ENCODE measurements at places on chromosomes 7 and 10.

DNA sequence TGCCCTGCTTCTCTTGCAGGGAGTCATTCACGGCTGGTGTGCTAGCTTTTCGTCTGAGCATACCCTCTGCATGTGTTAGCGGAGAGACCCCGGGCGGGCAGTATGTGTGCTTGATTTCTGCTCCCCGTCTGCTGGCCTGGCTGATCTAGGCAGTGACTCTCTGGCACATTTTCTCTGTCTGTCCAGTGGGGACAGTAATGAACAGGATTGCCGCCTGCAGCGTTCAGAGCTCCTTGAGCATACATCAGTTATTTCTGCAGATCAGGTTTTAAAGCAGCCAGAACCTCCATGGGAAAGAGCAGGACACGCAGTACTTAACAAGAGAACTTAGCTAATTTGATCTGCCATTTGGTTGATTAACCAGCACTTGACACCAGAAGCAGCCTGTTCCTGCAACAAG, 242.5 kb downstream of the CELF2 start:
- no peak for DNase-seq

GRCh38 chr7:109868215-109868860, 1222.6 kb upstream of the LRRN3 start:
- no peak for DNase-seq

- no peak for DNase-seq
Observed at GRCh38 chr10:49737474-49738201, 24.5 kb downstream of the OGDHL start.

DNA sequence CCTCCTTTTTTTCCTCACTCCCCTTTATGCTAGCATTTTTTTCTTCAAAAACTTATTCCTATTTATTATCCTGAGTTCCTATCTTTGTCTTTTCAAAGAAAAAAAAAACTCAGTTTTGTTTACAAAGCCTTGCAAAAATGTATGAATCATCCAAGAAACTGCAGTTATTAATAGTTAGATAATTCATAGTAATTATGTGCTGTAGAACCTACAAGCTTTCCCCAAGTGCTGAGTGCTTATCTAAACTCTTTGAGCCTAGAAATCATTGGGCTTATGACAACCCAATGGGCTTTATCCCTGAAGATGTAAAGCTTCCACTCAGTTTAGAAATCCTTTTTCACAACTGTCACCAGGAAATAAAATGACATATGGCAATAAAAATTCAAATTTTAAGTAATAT, 145.9 kb upstream of the WNT16 start:
- no peak for DNase-seq

- no peak for DNase-seq
Observed at GRCh38 chr7:28686418-28686800, 271.7 kb downstream of the TRIL start.

- no peak for DNase-seq
Observed at GRCh38 chr7:107528461-107528860, 35.3 kb downstream of the COG5 start.

DNA sequence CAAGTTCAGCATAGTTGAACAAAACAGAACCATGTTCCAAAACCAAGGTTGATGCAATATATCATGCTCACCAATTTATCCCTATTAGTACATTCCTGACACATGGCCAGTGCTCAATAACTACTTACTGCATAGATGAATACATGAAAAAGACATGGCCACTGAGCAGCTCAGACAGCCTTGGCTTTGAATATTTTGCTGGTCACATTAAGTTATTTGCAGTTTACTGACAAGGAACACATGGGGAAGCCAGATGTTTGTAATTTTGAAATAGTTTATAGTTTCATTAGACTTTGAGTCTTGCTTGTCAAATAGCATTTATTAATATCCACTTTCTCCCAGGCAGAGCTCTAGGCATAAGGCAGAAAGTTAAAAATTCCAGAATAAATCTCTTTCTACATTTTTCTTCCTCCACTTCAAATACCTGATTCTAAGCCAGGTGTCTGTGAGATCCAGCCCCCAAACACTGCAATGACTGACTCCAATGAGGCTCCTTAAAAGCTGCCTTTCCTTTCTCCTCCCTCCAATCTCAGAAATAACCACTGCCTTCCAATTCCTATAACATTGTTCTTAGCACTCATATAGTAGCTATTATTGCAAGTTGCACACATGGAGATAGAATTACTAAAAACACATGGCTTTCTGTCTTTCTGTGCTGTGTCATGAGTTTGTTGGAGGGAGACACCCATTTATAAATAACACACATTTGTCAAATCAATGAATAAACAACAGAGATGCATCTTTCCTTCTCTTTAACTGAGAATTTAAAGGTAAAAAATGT, 91.3 kb downstream of the PCGF5 start:
- DNase-seq = no peak

DNA sequence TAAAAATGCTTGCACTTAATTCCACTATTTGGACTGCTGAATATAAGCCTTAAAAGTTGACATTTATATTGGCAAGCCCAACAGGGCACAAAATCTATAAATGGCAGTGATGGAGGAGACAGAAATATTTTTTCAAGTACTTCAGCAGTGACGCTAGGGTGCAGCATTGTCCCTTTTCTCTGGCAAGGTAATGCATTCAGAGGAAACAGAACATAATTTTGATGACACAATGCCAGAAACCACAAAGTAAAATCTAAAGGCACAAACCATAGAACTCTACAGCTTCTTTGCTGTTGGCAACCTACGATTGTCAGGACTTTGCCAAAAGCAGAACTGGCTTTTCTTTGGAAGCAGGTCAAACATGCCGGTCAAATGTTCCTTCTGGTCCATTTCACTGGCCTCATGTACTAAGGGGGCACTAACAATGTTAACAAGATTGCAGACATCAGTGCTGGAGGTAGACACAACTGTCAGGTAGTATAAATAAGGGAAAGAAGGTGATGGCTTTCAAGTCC, 30.9 kb upstream of the FAM133B start:
- no peak for DNase-seq

DNA sequence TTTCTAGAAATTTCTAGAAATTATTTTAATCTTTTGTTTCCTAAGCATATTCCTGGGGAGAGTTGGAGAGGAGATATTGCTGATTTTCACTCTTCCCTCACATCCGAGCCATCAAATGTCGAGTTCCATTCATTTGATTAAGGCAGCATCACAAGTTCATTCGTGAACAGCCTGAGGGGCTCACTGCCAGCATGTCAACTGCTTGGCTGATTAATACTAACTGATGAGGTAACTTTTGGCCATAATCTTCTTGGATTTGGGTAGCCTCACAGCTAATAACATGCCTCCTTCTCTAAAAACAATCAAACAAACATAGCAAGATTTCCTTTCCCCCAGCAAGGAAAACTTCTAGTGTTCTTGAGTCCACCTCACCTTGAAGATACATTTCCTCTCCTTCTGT, 87.1 kb upstream of the AFAP1L2 start:
- DNase-seq = no peak

DNA sequence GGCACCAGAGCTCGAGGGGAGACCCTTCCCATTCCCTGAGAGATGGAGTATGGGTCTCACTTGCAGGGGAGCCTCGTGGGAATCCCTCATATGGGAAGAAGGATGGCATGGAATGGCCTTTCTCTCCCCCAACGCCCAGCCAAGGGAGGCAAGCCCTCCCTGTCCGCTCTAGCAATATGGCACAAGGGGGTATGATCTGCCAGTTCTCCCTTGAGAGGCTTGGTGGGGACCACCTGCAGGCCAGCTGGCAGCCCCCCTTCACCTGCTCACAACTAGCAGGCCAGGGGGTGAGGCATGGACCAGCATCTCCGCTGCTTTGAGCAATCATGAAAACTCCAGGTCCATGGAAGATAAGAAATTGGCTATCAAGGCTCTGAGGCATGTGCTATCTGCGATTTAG, 70.8 kb downstream of the PARP12 start:
- no peak for DNase-seq

DNA sequence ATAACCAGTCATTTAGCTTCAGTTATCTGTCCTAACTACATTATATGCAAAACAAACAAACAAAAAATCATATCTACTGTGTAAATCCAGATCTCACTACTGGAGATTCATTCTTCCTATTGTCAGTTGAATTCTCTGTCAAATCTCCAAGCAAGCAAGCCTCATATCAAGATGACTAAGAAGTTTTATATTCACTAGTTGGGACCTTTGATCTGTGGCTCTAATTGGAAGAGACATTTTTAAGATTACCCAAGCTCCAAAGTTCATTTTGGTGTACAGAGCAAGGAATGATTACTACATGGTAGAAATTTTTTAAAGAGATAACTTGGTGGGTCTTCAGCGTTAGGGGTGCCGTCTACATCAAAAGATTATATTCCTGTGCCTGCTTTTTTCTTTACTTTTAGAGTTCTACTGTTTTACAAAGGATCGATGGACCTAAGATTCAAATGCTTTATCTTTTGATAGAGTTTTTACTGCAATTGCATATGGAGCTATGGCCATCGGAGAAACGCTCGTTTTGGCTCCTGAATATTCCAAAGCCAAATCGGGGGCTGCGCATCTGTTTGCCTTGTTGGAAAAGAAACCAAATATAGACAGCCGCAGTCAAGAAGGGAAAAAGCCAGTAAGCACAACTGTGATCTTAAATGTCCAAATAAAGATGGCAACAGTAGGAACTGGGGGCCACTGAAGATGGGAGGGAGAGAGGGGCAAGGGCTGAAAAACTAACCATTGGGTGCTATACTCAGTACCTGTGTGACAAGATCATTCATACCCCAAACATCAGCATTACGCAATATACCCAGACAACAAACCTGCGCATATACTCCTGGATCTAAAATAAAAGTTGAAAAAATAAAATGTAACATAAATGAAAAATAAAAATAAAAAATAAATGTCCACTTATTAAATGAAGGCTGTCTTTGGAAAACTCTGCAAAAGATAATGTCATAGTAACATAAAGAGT, 47.9 kb downstream of the SP8 start:
- DNase-seq = no peak

DNA sequence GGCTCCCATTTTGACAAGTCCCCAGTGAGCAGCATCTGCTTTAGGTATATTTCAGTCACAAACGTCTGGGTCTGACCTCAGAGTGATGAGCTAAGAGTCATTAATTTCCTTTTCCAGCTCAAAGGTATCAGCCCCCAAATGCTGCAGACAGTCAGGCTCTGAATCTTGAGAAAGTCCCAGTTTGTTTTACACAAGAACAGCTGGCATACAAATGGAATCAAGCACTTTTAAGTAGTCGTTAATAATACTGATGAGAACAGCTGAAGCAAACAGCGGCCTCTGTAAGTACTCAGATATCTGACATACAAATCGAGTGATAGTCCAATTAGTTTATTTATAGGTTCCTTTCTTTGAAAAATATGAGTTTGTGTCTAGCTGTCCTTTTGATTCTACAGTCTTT, 49.4 kb upstream of the MSRB2 start:
- no peak for DNase-seq

- DNase-seq = no peak
Observed at GRCh38 chr10:87952612-87953011, 89.2 kb downstream of the PTEN start.

DNA sequence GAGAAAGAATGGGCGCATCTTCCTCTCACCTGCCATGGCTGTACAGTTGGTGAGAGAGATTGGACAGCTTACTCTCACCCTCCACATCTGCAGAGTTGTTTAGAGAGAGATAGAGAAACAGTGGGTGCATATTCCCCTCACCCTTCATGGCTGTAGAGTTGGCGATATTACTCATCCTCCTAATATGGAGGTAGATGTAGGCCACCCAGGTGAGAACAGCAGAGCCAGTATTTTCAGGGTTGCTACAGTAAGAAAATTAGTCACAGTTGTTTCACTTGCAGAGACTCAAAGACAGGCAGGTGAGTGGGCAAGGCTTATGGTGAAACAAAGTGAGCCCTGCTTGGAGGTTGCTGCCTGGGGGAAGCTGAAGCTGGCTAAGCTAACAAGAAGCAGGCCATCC, 65.0 kb upstream of the PFKP start:
- no peak for DNase-seq

- no peak for DNase-seq
Observed at GRCh38 chr10:52391927-52392602, 78.0 kb downstream of the DKK1 start.

DNA sequence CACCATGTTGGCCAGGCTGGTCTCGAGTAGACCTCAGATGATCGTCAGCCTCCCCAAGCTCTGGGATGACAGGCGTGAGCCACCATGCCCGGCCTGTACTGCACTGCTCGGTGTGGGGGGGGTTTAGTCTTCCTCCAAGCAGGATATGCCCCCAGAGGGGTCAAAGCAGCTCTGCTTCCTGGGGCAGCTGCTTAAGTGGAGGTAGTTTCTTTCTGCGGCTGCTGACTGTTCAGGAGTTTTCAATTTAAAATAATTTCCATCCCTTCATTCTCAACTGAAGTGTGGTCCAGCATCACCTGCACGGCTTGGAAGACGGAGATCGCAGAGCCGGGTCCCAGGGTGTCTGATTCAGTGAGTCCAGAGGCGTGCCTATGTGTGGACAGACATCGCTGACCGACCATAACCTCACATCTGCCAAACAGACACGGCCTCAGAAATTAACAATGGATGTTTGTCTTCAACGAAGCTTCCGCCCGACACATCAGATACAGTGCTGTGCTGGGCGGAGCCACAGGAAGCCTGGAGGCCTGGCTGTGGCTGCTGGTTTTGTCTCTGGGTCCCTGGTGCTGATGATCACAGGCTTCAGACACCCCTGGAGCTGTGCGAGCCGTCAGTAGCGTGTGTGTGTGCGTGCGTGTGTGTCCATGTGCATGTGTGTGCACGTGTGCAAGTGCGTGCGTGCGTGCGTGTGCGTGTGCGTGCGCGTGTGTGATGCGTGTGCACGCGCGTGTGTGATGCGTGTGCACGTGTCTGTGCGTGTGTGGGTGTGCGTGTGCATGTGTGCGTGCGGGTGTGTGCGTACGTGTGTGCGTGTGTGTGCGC, 226.5 kb upstream of the PITRM1 start:
- no peak for DNase-seq

- DNase-seq = no peak
Observed at GRCh38 chr10:6231146-6231545, 28.4 kb downstream of the PFKFB3 start.

DNA sequence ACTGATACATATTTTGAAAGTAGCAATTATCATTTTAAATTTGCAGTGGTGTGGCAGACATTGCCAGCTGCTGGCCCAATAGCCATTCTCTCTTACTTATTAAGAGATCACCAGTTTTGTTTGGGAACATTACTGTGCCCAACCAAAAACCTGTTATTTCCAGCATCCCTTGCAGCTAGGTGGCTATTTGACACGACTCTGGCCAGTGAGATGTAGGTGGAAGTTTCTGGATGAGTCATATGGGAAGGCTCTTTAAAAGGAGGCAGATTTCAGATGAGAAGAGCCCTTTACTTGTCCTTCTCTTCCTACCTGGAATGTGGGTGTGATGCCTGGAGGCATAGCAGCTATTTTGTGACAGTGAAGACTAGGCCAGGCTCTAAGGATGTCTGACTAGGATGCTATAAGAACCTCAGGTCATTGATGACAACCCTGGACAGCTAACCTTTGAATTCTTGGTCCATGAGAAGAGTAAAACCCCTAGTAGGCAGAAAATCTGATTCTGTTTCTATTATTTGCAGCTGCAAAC, 77.9 kb downstream of the CARD11 start:
- no peak for DNase-seq

All from omental fat pad (tissue), 4 donors.